ENCODE measurements at places on chromosomes 4 and X.

GRCh38 chr4:123585111-123585510 is 188.5 kb downstream of the SPRY1 start:
- no peak for DNase-seq

DNA sequence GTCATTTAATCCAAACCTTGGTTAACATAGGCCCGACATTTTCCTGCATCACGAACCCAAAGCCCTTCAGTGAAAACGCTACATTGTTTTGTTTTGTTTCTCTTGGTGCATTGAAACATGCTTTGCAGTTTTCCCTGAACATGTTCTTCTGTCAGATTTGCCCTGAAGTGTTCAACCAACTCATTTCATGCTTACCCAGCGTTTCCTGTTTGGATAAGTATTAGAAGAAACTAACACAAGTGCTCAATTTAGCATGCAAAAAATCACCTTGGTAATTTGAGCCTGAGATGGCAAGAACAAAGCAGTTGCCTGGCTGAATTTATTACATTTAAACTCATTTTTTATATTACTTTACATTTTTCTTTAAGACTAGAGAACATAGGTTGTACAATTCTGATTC is 160.1 kb upstream of the VCX3A start:
- DNase-seq, result no peak

GRCh38 chr4:54550395-54551171 is 107.2 kb upstream of the KIT start:
- DNase-seq, result no peak

DNA sequence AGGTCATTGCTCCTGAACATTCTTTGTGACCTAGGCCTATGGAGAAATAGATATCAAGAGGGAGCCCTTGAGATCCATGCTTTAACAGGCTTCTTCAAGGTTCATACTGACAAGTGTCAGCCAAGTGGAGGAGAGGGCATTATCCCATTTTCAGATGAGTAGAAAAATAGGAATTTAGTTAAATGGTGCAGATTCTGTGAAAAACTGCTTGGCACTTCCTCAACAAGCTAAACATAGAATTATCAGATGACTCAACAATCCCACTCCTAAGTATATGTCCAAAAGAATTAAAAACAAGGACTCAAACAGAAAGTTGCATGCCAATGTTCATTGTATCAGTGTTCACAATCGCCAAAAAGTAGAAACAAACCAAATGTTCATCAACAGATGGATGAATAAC is 43.8 kb upstream of the KCNIP4 start:
- no peak for DNase-seq

All from Right ventricle myocardium inferior (tissue), 1 donor.